Right ventricle myocardium superior (tissue), 1 donor: ENCODE measurements at places on chromosomes 2 and 18.

DNA sequence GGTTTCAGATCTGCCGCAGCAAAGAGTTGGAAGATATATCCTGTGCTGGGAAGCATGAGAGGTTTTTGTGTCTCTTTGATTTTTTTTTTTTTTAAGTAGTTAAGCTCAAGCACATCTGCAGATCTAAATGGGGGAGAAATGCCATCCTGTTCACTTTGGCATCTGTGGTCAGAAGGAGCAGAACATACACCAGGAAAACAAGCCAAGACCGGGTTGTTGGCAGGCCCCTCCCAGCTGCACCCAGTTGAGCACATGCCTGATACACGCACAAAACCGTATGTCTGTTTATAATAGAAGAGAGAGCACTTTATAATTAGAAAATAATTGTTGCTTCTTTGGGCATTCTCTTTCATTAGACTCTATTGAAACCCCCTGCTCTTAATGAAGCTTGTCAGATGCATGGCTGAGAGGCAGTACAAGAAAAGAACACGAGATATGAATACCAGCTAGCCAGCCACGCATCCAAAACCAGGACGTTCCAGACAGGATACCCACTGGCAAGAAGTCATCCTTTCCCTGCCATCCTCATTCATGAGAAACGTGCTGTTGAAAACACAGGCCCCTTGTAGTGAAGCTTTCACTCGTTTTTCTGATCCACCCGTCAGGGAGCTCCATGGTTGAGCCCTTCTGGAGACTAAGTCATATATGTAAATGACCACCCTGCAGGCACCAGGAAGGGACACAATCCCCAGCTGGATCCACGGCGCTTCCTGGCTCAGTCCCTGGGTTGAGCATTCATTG is 152.2 kb downstream of the ALPK2 start:
- DNase-seq: no peak

DNA sequence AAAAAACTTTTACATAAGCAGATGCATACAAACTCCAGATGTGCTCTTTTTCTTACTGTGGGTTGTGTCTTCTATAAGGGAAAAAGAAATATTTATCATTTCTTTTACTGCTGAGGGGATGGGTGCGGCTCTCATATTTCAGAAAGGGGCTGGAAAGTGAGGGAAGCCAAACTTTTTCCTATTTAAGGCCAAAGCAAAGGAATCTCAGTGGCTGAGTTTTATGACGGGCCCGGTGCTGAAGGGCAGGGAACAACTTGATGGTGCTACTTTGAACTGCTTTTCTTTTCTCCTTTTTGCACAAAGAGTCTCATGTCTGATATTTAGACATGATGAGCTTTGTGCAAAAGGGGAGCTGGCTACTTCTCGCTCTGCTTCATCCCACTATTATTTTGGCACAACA is at the start of gene COL3A1:
COL3A1 (plus strand) TSS at position 210 of the 400 bp plus-strand sequence; CDS start at position 327, 117 bp downstream.
- peak; percentile 45 for DNase-seq

- DNase-seq: no peak
These were observed 113.6 kb upstream of the MGAT5 start for GRCh38 chr2:134140251-134140661.

DNA sequence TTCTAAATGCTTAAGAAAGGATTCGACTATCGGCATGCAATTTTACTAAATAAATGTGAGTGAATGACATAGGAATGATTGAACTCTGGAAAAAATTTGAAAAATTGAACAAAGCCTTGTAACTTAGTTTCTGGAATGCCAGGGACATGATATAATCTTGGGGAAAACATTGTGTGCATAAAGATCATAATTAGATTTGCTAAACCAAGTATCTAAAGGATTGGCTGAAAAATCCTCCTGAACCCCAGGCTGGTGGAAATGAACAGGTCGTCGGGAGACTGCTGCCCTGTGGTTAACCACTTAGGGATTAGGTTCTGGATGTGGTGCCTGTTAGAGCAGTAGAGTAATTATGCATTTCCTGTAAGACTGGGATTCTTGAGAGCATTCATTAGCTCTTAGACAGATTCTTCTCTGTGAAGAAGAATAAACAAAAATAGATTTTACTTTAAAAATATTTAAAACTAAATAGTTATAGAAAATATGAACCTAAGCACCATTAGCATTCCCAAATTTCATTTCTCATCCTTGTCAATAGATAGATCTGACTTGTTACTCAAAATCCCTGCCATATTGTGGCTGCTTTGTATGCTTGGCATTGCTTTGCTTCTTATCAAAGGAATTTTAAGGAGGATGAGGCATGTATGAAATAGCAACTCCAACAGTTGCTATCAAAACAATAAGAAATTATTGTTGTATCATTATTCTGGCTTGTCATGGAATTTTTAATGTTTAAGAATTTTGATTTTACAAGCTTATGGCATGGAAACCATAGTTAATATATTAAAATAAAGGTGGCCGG is 55.9 kb downstream of the LYPD6B start:
- no peak for DNase-seq

DNA sequence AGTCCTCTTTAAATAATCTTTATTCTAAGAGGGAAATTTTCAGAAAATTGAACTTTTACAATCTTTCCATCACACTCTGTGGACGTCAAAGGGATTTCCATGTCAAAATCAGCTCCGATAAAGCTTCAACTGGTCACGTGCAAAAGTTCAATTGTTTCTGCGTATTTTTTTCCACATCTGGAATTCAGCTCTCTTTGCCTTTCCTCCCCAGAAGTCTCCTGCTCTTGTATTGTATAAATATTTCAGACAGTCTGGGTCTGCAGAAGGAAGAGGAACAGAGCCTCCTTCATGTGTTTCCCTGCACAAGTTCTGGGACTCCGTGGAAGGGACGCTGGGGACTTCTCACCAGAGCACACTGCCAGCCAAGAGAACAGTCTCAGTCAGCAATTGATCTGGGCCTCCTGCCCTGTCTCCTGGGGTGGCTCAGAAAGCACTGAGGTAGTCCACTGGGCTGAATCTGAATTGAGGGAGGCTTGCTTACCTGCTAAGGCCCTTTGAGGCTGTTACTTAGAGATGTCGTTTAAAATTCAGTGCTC is 251.5 kb downstream of the TFCP2L1 start:
- DNase-seq: no peak

DNA sequence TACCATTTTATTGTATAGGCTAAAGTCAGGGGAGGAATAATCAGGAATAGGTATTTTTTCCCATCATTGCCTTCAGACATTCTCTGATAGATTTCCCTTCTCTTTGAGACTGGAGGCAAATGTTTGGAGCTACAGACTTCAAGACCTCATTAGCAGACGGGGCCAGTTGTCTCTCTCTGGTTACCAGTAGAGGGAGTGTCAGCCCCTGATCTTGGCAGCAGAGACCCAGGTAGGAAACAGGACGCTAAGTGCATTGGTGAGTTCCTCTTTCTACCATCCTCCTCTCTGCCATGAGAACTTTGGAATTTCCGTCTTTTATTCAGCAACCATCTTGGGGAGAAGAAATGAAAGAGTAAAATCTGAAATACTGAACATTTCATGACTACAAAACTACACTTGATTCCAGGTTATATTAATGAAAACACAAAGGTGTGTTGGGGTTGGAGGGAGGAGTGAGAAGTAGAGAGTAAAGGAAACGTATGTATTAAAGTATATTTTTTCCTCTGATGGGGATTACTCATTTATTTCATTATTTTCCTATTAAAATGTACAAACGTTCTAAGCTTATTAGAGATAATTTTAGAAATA is 186.2 kb upstream of the GCFC2 start:
- DNase-seq: no peak

DNA sequence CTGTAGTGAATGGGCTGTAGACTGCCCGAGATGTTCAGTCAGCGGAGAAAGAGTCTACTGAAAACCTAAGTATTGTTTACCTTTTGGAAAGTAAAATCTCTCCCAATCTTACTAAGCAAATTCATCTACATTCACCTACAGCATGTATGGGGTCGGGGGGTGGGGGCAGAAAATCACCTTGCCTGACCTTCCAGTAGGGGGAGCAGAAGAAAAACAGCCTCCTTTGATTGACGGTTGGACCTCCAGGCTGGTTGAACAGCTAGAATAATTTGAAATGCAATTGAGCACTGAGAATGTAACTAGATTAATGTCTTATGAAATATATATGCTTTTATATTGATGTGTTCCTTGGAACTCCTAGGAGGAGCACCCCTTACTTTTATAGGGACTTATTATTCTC is 10.0 kb downstream of the LRATD1 start:
- DNase-seq: no peak

DNA sequence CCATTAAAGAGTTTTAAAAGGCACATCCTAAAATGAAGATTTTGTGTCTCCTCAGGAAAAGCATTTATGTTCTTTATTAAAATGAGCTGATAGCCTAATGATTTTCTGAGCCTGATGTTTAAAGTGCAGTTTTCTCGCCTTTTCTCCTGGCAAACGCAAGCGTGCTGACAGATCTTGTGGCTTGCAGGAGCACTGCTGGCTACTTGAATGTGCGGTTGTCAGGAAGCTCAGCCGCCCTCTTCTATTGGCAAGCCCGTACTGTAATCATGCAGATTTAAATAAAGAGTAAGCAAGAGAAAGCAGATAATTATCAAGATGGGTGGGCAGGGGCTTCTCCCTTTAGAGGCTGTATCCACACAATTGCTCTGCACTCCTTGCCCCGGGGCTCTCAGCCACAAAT is 139.5 kb upstream of the SPHKAP start:
- no peak for DNase-seq
